ENCODE measurements at places on chromosomes 6 and 20. TPM values are rescaled to one million over a fixed set of nuclear protein-coding genes. Genes with fewer than 3 reads are reported as not detected.

- DNase-seq = no peak
Measured at GRCh38 chr6:53611342-53611741, 54.2 kb downstream of the KLHL31 start.

The MEP1A gene
- polyA plus RNA-seq = not detected

GRCh38 chr6:105184921-105185320 lies 5.1 kb upstream of the POPDC3 start:
- no peak for DNase-seq

DNA sequence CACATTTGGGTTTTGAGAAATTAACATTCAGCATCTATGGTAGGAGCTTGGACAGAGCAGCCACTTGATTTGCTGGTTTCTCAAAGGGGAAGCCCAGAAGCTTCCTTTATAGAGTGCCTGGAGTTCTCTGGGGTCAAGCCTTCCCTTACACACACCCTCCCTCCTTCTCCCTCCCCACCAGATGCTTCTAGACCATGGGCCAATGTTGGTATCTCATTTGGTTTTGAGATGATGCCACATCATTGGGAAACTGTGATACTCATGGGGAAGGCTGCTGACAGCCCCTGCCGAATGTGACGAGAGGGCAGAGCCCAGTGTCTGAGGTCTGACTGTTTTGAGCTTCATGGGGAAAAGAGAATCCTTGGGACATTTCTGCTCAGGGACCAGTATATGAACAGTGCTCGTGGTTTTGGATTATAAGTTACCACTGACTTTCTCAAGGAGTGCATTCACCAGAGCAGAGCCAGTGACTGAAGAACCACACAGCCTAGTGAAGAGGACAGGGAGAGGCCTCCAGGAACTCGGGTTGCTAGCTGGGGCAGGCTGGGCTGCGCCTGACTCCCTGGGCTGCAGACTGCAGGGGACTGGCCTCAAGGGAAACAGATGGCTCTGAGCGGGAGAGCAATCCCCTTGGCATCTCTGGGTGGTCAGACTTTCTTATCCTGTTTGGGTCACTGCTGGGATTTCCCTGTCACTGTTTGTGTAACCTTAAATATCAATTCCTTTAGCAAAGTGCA lies 46.4 kb upstream of the CST5 start:
- no peak for DNase-seq

GRCh38 chr6:14452567-14453527 lies 335.3 kb downstream of the CD83 start:
- peak; percentile 21 for DNase-seq

The SLPI gene
- polyA plus RNA-seq = not detected

The MCM3 gene
- 45.5 TPM for polyA plus RNA-seq

DNA sequence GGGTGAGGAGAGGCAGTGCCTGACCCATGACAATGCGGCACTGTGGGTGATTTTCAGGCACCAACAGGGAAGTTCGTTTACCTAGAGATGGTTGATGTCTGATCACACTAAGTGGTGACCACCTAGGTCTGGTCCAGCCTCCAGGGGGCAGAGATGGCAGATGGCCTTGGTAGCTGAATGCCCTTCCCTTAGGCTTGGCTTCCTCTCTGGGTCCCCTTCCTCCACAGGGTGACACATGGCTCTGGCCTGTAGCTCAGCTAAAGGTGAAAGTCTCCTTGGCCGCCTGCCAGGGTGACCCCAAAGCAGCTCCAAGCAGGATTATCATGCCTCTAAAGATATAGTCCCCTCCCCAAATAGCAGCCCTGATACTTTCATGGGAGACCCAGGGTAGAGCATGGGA lies 6.4 kb downstream of the GDAP1L1 start:
- no peak for DNase-seq

The LST1 gene
- polyA plus RNA-seq = 13.4 TPM

GRCh38 chr20:58344741-58345140 lies 35.2 kb downstream of the RAB22A start:
- no peak for DNase-seq

DNA sequence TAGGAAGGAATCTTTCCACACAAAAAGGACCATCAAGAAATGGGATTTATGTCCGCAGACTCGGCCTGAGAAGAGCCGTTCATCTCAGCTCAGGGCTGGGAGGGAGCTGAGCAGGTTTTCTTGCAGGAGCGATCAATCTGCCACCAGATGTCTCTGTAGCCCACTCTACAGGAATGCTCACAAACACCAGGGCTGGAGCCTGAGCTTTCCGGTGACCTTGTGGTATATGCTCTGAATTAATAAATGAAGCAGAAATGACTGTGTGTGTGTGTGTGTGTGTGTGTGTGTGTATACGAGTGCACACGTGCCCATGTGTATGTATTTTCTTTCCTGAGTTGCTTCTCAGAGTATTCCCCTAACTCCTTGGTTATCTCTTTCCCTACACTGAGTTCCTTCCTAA lies 12.0 kb downstream of the CD83 start:
- DNase-seq = peak; percentile 32

GRCh38 chr6:156774863-156775405 lies 2.2 kb upstream of the ARID1B start:
- no peak for DNase-seq

DNA sequence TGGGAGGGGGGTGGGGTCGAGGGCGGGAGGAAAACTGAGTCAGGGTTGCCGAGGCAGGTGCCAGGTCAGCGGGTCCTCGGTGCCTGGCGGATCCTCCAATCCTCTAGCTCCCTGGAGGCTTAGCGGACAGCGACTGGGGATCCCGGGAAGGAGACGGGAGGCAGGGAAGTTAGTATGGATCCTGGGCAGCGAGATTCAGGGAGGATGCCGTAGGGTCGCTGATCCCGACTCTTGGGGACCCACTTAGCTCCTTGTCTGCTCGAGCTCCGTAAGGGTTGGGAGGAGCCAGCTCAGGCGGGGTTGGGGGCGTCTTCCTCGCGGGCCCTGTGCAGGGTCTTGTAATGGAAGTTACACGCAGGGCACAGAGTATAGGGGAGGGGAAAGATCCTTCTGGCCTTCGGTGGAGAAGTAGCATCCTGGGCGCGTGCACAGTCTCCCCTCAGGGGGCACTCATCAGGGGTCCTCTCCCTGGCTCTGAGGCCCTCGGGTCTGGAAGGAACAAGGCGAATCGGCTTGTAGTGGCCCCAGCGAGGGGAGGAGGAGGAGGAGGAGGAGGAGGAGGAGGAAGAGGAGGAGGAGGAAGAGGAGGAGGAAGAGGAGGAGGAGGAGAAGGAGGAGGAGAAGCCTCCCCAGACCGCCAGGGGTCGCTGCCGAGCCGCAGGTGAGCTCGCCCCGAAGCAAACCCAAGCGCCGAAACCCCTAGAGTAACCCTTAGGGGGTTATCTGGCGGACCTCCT lies 6.4 kb upstream of the SLC12A5 start:
- DNase-seq = peak; percentile 74

The PNLDC1 gene
- polyA plus RNA-seq = not detected

- DNase-seq = no peak
Measured at GRCh38 chr20:1830240-1830639, 65.0 kb upstream of the SIRPA start.

DNA sequence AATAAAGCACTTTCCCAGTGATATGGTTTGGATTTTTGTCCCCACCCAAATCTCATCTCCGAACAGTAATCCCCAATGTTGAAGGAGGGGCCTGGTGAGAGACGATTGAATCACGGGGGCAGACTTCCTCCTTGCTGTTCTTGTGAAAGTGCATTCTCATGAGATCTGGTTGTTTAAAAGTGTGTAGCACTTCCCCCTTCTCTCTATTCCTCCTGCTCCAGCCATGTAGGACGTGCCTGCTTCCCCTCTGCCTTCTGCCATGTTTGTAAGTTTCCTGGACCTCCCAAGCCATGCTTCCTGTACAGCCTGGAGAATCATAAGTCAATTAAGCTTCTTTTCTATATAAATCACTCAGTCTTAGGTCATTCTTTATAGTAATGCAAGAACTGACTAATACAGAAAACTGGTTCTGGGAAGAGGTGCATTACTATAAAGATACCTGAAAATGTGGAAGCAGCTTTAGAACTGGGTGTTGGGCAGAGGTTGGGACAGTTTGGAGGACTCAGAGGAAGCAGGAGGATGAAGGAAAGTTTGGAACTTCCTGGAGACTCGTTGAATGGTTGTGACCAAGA lies 7.4 kb downstream of the EPM2A start:
- DNase-seq = no peak

The PPIL6 gene
- 1.7 TPM for polyA plus RNA-seq

GRCh38 chr20:8127553-8128255 lies 4.4 kb upstream of the PLCB1 start:
- DNase-seq = no peak

The C6orf15 gene
- polyA plus RNA-seq = not detected

Measured in naive thymus-derived CD8-positive, alpha-beta T cell (primary cell).